ENCODE measurements at places on chromosomes 1 and 21.

DNA sequence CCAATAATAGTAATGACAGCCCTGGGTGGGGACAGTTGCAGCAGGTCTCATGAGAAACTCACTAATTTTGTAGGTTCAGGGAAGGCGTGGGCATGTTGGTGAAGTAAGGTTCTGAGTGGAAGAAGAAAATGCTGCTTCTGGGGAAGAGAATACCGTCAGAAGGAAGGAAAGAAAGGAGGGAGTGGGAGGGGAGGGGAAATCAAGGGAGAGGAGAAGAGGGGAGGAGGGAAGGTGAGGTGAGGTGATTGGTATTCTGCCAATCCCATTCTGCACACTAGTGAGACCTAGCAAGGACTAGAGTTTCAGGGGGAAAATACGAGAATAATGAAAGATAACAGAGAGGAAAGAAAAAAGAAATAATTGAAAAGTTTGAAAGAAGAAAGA, 32.4 kb upstream of the MGST3 start:
- DNase-seq, result no peak

- DNase-seq, result no peak
These were observed 95.5 kb upstream of the PROX1 start for GRCh38 chr1:213891989-213892902.

DNA sequence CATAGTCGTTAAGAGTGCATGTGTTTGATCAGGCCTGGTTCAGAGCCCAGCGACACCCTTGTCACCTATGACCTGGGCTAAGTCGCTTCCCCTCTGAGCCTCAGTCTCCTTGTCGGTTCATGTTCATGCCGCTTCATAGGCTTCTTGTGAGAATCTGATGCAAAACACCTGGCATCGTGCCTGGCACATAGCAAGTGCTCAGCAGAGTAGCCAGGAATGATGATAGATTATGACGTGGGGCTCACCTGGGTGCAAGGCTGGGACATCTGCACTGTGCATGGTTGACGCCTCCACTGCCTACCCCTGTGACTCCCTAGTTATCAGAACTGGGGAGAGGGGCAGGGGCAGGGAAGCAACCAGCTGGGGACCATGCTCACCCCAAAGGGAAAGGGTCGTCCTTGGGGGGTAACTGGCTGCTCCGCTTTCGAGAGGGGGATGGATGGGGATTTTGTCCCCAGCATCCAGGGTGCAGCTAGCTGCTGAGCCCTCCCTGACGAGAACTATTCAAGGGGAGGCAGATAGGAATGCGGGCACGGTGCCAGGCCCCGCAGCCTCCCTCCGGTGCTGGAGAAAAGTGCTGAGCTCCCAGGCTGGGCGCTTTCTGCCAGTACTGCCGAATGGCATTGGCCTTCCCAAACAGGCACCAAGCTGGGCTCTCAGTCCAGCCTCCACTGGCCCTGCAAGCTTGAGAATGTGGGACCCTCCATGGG, 9.3 kb downstream of the EFHD2 start:
- no peak for DNase-seq

GRCh38 chr21:45640001-45640887, 3.3 kb upstream of the PCBP3 start:
- DNase-seq, result no peak

DNA sequence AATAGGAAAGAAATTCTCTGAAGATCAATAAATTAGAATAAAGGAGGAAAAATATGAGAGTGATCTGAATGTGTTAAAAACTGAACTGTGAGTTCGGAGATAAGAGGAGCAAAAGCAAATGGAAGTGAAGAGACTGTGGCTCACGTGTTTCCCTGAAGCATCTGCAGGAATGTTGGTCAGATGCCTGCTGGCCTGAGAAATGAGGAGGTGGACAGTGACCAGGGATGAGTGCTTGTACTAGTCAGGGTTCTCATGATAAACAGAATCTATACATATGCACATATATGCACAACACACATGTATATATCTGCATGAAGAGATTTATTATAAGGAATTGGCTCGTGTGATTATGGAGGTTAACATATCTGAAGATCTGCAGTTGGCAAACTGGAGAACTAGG, 103.4 kb upstream of the TIAM1 start:
- no peak for DNase-seq

DNA sequence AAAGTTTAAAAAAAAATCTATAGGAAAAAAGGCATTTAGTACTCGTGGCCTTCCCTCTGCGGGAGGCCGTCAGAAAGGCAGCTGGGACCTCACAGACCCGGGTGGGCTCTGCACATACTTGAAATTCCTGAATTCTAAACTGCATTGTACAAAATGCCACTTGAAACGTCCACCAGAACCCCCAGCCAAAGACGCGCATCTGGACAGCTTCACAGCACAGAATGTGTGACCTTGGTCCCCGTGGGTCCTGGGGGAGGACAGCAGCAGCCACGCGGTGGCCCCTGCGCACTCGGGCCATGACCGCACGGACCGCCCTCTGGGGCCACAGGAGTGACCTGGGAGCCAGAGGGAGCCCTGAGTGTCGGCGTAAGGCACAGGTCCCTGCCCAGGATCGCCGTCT, 20.6 kb upstream of the MRPS14 start:
- no peak for DNase-seq

DNA sequence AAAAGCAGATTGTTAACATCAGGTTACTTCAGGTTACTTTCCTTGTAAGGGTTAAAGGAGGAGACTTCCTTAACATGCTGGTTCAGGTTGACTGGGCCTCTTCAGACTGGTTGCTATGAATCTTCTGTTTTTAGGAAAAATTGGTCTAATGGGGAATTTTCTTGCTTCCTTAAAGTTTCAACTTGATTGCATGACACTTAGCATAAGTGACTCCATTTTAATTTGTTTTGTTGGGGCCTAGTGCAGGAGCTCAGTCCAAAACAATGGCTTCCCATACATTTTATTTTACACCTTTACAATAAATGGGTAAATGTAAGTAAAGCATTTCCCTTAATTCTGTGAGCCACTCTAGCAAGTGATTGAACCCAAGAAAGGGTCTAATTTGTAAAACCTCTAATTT, 53.8 kb downstream of the SLC16A1 start:
- no peak for DNase-seq

GRCh38 chr1:203625628-203626019, 1.0 kb upstream of the ATP2B4 start:
- no peak for DNase-seq

DNA sequence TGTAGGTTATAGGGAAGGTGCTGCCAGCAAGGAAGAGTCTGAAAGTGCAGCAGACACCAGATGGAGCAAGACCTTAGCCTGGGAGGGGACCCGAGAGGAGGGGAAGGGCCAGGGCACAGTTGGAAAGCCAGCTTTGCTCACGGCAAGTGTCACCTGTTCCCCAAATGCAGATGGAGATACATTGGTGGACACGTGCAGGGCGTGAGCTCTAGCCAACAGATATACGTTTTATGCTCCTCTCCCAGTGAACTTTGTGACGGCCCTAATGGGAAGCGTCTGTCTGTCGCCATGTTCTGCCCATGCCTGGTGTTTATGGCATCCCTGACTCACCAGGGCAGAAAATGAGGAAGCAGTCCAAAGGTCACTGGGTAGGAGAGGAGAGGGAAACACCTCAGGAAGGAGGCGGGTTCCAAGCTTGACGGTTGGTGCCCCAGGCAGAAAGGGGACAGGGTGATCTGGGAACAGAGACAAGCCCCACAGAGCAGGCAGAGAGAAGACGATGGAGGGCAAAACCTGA, 7.6 kb downstream of the GPA33 start:
- DNase-seq, result no peak

- no peak for DNase-seq
These were observed 94.1 kb downstream of the ABCA4 start for GRCh38 chr1:94026619-94027380.

GRCh38 chr1:156405670-156406069, 36.7 kb downstream of the RHBG start:
- DNase-seq, result no peak

- no peak for DNase-seq
These were observed 20.1 kb downstream of the PLCH2 start for GRCh38 chr1:2496087-2496622.

- no peak for DNase-seq
These were observed 229.6 kb upstream of the PLD5 start for GRCh38 chr1:242754125-242754524.

DNA sequence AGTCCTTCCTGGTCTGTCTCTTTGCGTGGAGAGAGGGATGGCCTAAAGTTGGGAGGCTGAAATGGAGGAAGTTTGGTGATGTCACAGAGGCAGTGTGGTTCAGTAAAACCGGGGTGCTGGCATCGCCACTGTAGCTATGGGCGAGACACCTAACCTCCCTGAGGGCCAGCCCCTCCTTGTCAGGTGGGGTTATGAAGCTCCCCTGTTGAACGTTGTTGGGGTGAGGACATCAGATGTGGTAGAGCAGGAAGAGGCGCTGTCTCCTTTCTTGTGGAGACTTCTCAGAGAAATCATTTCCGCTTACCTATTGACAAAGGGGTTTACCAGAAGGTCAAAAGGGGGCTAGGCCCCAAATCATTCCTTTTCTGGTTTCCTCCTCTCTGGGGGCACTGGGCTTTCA, 294.7 kb downstream of the SIPA1L2 start:
- DNase-seq, result no peak

GRCh38 chr1:1281533-1282321, 1.5 kb downstream of the SCNN1D start:
- DNase-seq, result no peak

DNA sequence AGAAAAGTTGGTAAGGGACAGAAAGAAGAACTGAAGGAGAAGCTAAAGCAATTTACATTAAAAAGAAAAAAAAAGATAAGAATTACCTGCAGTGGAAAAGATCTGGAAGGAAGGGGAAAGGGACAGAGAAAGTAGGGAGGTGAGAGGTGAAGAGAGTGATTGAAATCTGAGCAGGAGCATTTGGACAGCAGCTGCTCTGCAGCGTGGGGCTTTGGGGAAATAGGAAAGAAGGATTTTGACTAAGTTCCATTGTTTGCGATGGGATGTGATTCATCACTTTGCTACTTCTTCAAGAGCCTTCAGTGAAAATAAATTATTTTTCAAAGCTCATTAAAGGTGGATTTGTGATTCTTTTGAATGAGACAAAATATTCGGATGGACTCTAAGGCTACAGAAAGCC, 26.1 kb upstream of the NMNAT2 start:
- DNase-seq, result no peak

GRCh38 chr1:154145986-154146385, 8.9 kb downstream of the NUP210L start:
- DNase-seq, result no peak

- DNase-seq, result no peak
These were observed 3.4 kb downstream of the DDX59 start for GRCh38 chr1:200666309-200666708.

- DNase-seq, result no peak
These were observed 323.0 kb upstream of the ADGRL2 start for GRCh38 chr1:81477710-81478109.

- no peak for DNase-seq
These were observed 492.2 kb upstream of the DAB1 start for GRCh38 chr1:57916041-57916440.

- DNase-seq, result peak; percentile 21
These were observed 41.6 kb downstream of the NSL1 start for GRCh38 chr1:212749821-212750535.

DNA sequence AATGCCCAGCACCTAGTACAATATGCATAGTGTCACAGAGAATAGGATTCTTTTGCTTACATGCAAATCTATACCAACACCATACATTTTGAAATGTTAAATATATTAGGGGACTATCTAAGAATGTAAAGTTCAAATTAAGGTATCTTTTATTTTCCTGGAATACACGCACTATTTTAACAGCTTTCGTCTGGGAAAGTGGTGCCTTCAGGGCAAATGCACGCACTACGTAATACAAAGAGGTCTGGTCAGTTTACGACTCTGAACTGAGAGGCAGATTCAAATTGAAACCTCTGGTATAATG, 931 bp downstream of the FUBP1 start:
- DNase-seq, result no peak

- DNase-seq, result no peak
These were observed 56.3 kb upstream of the COA6 start for GRCh38 chr1:234316937-234317336.

GRCh38 chr1:22289307-22289995, 146.6 kb upstream of the WNT4 start:
- DNase-seq, result no peak

- DNase-seq, result no peak
These were observed 746.9 kb upstream of the ADGRL2 start for GRCh38 chr1:81053826-81054225.

DNA sequence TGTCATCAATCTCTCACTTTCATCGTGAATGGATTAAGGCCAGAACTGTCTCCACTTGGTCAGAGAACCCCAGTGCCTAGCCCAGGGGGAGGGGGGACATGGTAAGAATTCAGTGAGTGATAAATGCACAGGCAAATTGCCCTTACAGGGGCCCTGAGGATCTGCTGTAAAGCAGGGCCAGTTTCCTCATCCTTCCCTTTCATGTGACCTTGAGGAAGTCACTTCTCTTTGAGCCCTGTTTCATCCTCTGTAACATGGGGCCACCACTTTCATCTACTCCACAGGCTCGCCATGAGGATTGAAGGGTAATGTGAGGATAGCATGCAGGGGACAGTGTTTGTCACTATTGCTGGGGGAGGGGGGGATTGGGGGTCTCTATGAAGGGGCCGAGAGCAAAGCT, 28.1 kb upstream of the C1QA start:
- no peak for DNase-seq

DNA sequence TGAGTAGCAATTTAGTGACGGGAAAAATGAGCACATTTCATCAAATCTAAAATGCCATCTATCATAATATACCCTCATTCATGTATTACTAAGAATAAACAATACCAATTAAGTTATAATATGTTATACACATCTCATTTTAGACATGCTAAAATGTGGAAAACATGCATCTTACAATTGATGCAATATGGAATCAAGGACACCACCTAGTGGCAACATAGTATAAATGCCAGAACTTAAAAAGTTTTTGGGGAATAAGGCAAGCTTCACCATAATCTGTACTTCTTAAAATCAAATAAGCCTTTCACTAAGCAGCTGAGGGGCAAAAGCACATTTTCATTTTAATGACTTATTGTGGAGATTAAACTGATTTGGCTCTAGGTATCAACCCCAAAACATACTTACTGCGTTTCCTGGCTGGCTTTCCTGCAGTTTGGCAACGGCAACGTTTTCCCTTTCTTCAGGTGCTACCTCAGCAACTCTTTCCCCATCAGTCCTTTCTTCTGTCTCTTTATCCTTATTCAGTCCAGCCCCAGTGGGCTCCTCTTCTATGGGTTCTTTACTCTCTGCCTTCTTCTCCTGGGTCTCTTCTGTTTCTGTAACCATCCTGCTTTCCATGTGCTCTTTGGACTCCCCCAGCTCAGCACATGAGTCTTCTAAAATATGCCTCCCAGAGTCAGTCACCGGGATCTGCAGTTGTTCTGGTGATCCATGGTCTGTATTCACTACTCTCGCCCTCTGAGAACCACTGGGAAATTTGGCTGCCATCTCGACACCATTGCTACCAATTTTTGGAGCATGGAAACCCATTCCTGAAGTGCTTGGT, 11.4 kb downstream of the SDE2 start:
- no peak for DNase-seq
